Tongue (tissue), 3 donors: ENCODE measurements at places on chromosomes 3 and 15. TPM values are rescaled to one million over a fixed set of nuclear protein-coding genes. Genes with fewer than 3 reads are reported as not detected.
A peak's percentile ranks its signal among the peaks of the same experiment; 100 is the strongest.

DNA sequence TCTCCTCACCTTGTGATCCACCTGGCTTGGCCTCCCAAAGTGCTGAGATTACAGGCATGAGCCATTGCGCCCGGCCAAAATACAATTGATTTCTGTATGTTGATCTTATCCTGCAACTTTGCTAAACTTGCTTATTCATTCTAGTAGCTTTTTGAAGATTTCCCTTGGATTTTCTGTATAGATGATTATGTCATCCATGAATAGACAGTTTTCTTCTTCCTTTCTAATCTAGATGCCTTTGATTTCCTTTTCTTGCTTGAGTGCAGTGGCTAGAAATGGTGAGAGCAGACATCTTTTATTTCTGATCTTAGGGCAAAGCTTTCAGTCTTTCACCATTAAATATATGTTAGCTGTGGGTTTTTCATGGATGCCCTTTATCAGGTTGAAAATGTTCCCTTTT, 4.4 kb upstream of the ELP6 start:
- DNase-seq, result no peak

- DNase-seq, result no peak
These were observed 16.7 kb upstream of the DLL4 start for GRCh38 chr15:40912478-40912877.

Gene TRAT1
- total RNA-seq, result not detected

DNA sequence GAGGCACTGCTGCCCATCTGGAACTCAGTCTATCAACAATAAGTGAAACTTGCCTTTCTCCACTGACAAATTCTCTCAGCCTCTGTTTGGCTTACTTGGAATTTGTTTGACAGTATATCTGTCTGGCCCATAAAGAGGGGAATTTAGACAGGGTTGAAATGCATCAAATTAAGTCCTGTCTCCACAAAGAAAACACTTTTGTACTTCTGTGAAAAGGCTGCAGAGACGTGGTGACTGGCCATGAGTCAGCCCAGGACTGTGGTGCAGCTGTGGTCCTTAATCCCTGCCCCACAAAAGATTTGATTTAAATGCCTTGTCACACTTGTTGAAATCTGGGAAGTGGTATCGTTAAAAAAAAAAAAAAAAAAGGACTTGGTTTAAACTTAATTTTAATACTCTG, 47.5 kb downstream of the RYR3 start:
- DNase-seq, result peak; percentile 83

GRCh38 chr3:128070898-128071591, 18.8 kb downstream of the SEC61A1 start:
- no peak for DNase-seq

GRCh38 chr3:177402533-177402932, 205.3 kb upstream of the TBL1XR1 start:
- DNase-seq, result no peak

DNA sequence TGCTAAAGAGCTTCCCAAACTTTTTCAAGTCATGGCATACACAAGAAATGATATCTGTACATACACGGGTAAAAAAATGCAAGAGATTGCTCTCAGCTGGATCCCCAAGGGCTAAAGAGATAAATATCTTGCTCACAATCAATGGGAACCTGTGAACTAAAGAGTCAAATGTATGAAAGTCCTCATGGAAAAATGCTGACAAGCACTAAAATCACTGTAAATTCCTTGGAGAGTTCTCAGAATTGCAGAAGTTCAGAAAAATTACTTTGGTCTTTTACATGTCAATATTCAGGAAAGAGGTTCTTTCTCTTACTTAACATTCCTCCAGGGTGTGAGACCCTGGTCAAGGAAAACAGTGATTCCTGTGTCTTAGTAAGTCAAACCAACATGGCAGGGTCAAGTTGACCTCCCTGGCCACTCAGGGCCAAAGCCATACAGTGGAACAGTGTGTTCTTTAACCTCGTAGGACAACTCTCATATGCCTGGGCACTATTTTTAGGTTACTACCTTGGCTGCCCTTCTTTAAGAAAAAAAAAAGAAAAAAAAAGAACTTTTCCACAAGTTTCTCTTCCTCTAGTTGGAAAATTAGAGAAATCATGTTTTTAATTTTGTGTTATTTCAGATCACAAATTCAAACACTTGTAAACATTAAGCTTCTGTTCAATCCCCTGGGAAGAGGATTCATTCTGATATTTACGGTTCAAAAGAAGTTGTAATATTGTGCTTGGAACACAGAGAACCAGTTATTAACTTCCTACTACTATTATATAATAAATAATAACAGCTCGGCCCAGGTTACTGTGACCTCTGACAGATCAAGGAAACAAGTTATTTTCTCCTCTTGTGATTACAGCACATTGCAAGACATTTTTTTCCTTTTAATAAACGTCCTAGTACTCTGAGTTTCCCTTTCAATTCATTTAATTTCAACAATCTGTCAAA, 12.5 kb downstream of the SSR3 start:
- no peak for DNase-seq

- no peak for DNase-seq
These were observed 50.6 kb upstream of the ULK4 start for GRCh38 chr3:42012383-42012934.

DNA sequence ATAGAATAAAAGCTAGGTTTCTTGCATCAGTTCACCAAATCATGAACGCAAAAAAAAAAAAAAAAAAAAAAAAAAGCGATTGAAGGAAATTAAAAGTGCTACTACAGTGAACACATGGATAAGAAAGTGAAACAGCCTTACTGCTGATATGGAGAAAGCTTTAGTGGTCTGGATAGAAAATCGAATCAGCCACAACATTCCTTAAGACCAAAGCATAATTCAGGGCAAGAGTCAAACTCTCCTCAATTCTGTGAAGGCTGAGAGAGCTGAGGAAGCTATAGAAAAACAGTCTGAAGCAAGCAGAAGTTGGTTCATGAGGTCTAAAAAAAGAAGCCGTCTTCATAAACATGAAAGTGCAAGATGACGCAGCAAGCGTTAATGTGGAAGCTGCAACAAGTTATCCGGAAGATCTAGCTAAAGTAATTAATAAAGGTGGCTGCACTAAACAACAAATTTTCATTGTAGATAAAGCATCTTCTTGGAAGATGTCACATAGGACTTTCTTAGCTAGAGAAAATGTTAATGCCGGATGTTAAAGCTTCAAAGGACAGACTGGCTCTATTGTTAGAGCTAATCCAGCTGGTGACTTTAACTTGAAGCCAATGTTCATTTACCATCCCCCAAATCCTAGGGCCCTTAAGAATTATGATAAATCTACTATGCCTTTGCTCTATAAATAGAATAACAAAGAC, 19.2 kb downstream of the P3H2 start:
- peak; percentile 38 for DNase-seq

Gene CLN6
- total RNA-seq, result 10.9 TPM

DNA sequence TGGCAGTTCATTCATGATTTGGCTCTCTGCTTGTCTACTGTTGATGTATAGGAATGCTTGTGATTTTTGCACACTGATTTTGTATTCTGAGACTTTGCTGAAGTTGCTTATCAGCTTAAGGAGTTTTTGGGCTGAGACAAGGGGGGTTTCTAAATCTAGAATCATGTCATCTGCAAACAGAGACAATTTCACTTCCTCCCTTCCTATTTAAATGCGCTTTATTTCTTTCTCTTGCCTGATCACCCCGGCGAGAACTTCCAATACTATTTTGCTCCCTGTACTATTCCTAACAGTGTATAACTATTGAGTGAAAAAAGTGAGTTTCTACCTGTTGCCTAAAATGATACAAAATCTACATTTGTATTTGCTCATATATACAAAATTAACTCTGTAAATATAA, 128.3 kb downstream of the ULK4 start:
- DNase-seq, result no peak
